Lung microvascular endothelial cell (primary cell): ENCODE measurements at places on chromosomes 13 and 19.

GRCh38 chr13:75326173-75327134, 155.5 kb downstream of the TBC1D4 start:
- DNase-seq: peak; percentile 97

DNA sequence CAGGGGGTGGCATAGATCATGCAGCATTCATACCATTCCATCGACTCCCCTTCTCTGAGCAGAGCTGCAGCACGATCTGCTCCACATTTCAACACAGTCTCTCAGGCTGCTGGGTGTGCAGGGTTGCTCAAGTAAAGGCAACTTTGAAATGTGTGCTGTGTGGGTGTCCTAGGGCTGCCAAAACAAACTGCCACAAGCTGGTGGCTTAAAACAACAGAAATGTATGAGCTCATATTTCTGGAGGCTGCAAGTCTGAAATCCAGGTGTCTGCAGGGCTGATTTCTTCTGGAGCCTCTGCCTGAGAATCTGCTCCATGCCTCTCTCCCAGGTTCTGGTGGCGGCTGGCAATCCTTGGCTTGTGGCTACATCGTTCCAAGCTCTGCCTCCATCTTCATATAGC, 63.7 kb upstream of the WDFY2 start:
- no peak for DNase-seq

GRCh38 chr13:97258801-97259200, 36.7 kb downstream of the MBNL2 start:
- no peak for DNase-seq

DNA sequence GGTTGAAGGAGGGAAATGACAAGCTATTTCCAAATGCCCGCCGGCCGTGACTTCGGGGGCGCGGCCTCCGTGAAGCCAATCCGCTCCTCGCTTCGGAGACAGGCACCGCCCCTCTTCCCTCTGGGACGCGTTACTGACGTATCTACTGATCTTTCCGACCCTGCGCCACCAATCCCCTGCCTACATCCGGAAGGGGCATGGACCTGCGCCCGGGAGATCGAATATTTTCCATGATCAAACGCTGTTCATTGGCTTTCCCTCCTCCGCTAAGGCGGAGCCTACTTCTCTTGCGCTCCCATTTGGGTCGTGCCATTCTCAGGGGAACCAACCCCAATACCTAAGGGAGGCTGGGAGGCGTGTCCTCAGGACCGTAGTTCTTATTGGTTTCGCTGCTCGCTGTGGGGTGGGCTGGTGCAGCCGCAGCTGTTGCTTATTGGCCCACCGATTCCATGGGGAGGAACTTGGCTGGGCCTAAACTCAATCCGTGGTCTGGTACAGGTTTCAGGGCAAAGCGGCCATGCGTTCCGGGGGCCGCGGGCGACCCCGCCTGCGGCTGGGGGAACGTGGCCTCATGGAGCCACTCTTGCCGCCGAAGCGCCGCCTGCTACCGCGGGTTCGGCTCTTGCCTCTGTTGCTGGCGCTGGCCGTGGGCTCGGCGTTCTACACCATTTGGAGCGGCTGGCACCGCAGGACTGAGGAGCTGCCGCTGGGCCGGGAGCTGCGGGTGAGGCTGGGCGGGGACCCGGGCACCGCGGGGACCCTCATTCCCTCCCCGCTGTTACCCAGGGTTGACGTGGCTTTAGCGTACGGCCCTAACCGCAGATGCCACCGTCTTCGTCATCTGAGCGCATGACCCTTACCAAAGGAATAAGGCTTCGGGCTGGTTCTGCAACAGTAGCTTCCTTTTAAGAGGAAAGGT, at the start of gene QPCTL:
Gene QPCTL (plus strand): TSS at position 480 of the 919 bp plus-strand sequence. CDS start 38 bp downstream, at position 518.
- peak; percentile 100 for DNase-seq

DNA sequence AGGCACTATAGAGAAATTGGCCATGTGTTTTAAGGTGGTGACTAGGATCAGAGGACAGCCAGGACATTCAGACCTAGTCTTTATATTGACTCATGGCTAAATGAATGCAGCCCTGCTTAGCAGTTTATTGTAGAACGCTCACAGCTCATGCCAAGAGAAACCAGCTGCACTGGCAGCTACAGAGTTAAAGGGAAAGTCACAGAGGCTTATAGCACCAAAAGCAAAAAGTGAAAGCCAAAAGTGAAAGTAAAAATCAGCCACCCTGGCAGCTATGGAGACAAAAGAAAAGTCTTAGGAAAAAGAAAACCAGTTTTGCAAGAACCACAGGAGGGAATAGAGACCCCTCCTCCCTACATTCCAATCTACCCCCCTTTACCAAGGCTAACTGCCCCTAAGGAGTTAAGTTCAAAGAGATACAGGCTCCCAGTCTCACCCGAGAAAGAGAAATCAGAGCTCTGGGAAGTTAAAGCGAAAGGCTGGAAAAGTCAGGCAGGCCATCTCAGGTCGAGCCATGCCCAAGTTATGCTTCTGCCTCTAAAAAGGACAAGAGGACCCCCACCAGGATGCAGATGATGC, 99.0 kb downstream of the ZNF429 start:
- DNase-seq: peak; percentile 28

DNA sequence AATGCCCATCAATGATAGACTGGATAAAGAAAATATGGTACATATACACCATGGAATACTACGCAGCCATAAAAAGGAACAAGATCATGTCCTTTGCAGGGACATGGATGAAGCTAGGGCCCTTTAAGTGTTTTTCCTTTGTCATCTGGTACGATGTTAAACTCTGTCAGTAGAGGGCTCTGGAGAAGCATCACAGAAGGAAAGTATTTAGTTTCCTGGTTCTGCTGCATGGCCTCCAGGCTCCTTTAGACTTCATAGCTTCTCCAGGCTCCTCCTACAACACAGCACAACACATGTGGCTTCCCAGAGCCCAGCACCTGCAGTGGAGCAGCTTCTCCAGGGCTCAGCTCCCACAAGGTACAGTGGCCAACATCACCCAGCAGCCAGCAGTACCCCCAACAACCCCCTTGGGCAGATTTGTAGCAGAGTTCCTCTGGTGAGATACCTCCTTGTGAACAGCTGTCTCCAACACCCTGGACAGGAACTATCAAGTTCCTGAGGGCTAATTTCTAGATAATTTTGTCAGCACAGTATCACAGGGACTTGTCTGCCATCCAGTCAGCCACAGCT, 63.4 kb downstream of the KCTD12 start:
- peak; percentile 82 for DNase-seq

- no peak for DNase-seq
These were observed 44.9 kb upstream of the ZNF91 start for GRCh38 chr19:23440207-23440606.

DNA sequence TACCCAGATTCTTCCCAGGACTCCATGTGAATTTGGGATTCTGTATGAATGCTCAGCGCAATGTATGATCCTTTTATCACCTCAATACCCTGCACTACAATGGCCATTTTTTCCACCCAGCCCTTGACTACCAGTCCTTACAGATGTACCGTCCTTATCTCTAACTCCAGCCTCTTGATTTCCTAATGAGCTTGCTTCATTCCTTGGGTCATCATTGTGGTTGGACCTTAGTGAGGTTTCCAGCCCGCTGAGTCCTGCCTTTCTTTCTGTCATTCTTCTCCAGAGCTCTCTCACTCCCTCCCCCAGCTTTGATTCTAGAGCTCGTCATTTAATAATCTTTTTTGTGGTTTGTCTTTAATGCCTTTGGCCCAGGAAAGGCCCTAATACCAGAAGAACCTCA, 438.5 kb downstream of the ZNF536 start:
- DNase-seq: no peak

DNA sequence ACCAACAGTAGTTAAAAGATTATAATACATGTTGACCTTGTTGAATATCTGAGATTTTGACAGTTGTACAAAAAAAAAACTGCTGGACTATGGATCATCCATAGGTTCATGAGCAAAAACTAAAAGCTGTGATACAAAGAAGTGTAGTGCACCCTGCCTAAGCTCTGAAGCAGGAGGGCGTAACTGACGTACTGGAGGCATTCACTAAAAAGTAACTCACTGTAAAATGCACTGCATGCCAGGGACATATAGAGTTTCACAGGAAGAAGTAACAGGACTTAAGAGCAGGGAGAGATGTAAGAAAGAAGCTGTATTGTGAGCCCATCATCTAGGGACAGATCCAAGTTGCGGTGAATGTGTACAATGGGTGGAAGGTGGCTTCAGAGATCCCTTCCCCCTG, 177.9 kb downstream of the IRS2 start:
- DNase-seq: no peak

GRCh38 chr13:66534561-66534960, 695.6 kb downstream of the PCDH9 start:
- DNase-seq: no peak

- no peak for DNase-seq
These were observed 153.7 kb upstream of the VSTM2B start for GRCh38 chr19:29372091-29372415.

GRCh38 chr13:114226699-114227323, 7.9 kb upstream of the CDC16 start:
- DNase-seq: peak; percentile 90

DNA sequence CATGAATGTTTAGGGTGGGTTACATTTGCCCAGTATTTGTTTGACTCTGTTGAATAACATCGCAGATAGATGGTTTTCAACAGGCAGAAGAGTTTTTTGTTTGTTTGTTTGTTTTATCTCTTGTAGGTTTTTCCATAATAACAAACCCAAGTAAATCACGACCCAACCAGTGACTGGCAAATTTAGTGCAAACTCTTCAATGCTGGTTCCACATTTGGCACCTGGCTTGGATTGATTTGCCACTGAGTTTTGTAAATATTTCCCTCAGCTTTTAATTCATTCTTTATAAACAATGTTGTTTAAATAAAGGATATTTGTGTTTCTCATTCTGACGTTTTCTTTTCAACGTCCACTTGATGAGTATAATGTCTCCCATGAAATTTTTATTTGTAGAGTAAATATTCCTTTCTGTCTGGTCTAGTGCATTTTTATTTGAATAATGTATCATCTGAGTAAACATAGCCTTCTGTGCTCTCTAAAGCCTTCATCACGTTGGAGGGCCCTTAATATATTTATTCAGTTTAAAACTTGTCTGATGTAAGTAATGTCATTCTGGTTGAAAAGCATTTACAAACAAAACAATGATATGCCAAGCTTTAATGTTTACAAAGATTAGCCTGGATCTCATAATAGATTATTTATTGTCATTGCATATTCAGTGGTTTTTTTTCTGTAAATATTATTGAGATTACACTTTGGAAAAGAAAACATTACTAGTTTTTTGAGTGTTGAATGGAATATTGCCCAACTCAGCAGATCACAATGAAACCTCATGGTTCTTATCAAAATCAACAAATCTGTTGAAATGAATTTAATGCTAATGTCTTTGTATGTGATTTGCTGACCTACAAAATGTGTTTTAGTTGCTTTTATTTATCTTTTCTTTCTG, 90.4 kb upstream of the PEG3 start:
- DNase-seq: no peak

GRCh38 chr19:7789447-7789846, 26.4 kb downstream of the CLEC4M start:
- no peak for DNase-seq

DNA sequence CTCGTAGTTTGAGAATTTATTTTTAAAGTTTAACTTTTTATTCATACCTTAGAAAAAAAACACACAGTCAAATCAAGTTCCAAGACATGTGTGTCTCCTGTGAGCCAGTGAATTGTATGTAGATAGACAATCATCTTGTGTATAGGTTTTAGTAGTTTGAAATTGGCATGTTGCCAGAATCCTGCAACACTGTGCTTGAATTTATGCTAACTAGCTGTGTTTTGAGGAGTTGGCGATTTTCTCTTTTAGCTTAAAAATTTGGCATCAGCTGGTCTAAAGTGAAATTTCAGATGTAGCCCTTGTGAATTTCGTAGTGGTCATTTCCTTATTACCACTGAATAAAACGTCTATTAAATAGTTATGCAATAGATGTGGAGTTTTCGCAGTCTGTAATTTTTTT, 213.2 kb downstream of the ATP8A2 start:
- DNase-seq: no peak

GRCh38 chr19:17762505-17763229, 11.4 kb downstream of the FCHO1 start:
- DNase-seq: peak; percentile 70

DNA sequence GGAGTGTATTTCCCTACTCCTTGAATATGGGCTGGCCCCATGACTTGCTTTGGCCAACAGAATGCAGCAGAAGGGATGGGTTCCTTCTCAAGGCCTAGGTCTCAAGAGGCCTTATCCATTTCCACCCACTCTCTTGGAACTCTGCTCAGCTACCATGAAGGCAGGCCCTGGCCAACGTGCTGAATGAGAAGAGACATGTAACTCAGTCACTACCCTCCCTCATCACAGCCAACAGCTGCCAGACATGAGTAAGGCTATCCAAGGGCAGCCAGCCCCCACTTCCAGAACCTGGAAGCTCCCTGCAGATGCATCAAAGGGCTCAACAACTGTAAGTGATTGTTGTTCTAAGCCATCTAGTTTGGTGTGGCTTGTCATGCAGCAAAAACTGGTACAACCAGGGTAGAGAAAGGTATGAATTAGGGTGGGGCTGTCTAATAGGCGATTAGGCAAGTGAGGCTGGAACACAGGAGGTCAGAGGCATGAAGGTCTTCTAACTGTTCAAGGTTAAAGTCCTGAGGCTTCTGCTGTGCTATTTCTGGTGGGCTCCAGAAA, 1.4 kb upstream of the RASL11A start:
- DNase-seq: no peak

- DNase-seq: no peak
These were observed 7.6 kb upstream of the IPO5 start for GRCh38 chr13:97945792-97946419.

GRCh38 chr13:44989941-44990340, 603 bp downstream of the GPALPP1 start:
- peak; percentile 6 for DNase-seq

- peak; percentile 34 for DNase-seq
These were observed 11.1 kb upstream of the NANOS3 start for GRCh38 chr19:13865571-13866462.

DNA sequence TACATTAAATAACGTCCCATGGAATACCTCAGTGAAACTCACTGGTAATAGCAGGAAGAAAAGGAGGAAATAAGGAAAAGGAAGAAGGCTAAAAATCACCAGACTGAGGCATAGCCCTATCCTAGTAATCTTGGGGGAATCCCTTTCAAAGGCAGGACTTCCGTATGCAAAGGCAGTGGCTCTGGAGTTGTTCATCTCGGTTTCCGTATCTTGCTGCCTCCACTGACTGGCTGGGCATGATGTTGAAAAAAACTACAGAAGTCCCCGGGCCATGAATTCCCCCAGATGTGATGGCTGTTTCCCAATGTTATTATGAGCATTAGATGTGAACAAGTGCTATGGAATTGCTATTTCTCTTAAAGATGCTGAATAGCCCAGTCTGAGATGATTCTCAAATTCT, 5.5 kb downstream of the FPR2 start:
- no peak for DNase-seq
